ENCODE measurements at places on chromosomes 7 and 10.

- no peak for DNase-seq
Observed at GRCh38 chr7:98354511-98355249, 46.2 kb downstream of the BAIAP2L1 start.

GRCh38 chr10:7432884-7433726 lies 22.3 kb upstream of the SFMBT2 start:
- DNase-seq = no peak

- peak; percentile 17 for DNase-seq
Observed at GRCh38 chr7:42617806-42618457, 293.9 kb downstream of the C7orf25 start.

DNA sequence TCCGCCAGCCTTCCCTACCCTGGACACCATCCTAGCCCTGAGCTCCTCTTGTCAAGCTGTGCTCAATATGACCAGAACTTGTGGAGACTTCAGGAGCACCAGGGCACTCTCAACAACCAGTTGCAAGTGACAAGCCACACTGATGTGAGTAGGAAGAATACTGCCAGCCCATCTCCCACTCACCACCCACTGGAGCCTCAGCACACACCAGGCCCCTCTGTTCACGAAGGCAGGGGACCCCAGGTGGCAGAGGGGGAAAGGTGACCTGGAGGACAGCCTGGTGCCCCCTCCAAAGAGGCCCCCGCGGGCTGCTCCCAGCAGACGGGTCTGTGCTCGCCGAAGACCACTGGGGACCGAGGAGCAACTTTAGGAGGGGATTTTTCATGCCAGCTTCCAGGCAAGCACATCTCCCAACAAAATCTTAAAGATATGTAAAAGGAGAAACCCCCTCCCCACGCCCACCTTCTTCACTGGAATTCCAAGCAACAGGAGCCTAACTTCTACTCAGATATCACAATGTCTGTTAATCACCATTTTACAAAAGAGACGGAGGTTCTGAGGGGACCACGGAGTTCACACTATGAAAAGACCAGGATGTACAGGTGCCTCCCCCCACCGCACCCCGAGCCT lies 1.0 kb downstream of the MMD2 start:
- DNase-seq = no peak

DNA sequence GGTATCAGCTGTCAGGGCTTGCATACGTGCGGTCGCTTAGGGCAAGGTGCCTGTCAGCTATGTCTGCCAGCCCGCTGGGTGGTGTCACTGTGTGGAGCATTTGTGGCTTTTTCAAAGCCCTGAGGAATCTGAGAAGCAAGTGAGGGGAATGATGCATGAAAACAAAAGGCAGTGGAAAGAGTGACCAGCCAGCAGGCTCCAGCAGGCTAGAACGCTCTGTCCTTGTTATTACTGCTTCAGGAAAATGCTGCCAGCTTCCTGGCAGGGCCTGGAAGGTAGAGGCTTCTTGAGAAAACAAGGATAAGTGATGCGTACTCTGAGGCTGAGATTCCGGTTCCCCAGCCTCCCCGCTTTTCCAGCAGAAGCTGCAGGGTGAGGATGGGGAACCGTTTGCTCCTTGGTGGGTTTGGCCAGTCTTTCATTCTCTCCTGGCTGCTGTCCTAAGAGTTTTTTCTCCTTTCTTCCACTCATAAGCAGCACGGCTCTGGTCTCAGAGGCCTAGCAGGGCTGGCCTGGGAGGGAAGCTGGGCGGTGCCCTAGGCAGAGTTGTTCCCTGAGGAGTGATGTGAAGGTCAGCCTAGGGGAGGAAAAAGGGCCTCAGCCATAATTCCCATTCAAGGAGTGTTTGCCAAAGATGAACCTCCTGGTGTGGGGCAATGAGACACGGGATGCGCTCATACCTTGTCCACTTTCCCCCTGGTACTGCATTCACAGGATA lies 42.8 kb upstream of the MKLN1 start:
- DNase-seq = no peak

- DNase-seq = no peak
Observed at GRCh38 chr10:31018962-31019361, 12.7 kb downstream of the ZNF438 start.

DNA sequence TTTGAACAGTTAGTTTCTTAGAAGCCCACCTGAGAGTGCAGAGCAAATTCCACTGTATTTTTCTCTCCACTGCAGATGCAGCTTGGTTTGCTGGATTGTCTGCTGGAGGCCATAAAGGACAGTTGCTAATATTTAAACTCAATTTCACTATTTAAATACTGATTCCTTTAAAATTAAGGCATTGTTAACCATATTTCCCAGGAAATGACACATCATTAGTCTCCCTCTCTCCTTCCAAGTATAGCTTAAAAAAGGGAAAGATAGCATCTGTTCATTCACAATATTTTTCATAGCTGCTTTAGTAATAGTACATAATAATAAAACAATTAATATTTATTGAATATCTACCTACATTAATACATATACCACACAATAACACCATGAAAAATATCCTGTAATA lies 252.9 kb downstream of the HGF start:
- DNase-seq = no peak

- DNase-seq = no peak
Observed at GRCh38 chr10:1214071-1214675, 158.0 kb downstream of the WDR37 start.

DNA sequence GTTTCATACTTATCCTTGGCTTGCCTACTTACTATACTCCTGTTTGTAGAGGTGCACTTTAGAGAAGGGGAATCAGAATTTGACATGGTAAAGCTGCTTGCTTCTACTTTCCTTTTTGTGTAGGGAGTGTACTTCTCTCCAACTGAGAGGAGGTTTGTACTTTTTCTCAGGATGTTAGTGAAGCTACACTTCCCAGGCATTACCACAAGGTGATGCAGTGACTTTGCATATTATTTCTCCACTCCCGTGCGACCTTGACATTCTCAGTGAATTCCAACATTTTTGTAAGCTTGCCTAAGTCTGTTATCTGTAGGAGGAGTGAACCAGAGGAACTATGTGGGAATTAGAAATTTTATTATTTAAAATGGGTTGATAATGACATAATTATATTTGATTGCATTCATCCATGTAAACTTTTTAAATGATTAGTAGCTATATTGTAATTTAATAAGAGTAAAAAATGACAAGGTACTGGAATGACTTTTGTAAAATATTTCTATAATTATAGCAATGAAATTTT lies 5.2 kb downstream of the TAX1BP1 start:
- peak; percentile 28 for DNase-seq

DNA sequence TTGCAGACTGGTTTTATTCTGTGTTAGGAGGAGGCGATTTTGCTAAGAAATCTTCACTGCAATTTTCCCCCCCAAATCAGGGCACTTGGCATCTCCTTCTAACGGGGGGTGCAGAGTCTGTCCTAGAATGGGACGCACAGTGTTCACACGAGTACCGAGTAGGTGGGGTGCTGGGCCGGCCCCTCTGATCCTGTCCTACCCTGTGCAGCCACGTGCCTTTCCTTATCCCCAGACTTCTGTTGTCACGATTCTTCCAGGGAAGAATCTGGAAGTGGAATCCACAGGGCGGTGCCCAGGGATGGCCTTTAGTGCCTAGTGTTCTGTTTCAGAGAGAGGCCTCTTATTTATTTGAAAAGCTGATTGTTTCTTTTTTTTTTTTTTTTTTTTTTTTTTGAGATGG lies 16.4 kb downstream of the CUX1 start:
- no peak for DNase-seq

GRCh38 chr10:30415593-30415992 lies 18.4 kb upstream of the MAP3K8 start:
- no peak for DNase-seq

GRCh38 chr7:7438851-7439250 lies 96.8 kb downstream of the COL28A1 start:
- no peak for DNase-seq

DNA sequence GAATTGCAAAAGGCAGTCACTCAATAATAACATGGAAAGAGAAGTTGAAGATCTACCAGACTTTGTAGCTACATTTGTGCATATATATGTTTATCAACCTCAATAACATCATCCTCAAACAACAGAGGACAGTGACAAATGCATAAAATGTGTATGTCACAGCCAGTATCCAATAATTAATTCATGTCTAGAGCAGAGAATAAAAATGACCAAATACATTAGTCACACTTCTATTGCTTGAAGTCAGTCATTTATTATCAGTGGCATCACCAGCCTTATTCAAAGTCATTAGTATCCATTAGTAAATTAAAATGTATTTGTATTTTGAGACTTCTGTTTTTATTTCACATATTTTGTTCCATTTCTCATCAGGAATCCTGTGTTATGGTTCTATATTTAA lies 852.8 kb downstream of the XPNPEP1 start:
- DNase-seq = no peak

DNA sequence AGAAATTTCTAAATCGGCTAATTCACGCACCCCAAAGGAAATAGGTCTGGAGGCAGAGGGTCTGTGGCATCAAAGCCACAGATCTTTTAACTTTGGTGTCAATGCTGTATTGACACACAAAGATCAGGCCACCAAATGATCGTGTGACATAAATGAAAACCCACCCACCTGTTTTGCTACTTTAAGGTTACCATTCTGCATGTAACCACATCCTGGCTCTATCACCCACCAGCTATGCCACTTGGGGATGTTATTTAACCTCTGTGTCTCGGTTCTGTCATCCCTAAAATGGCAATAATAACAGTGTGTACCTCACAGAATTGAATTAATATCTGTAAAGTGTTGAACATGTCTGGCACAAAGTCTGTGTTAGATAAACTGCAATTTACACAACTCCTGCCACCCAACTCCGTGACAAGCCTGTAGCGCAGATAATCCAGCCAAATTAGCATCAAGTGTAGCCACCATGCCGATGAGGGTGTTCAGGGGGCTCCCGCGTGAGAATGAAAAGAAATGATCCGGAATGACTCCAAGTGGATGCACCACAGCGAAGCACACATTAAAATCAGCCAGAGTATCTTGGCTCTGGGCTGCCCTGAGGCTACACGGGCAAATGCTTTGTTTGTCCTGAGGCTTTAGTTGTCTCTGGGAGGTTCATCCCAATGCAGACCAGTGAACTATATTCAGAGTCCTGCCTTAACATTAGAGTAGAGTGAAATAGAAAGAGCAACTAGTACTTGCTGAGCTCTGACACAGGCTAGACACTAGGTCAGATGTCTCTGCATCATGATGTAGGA lies 158.4 kb upstream of the NEBL start:
- DNase-seq = no peak

DNA sequence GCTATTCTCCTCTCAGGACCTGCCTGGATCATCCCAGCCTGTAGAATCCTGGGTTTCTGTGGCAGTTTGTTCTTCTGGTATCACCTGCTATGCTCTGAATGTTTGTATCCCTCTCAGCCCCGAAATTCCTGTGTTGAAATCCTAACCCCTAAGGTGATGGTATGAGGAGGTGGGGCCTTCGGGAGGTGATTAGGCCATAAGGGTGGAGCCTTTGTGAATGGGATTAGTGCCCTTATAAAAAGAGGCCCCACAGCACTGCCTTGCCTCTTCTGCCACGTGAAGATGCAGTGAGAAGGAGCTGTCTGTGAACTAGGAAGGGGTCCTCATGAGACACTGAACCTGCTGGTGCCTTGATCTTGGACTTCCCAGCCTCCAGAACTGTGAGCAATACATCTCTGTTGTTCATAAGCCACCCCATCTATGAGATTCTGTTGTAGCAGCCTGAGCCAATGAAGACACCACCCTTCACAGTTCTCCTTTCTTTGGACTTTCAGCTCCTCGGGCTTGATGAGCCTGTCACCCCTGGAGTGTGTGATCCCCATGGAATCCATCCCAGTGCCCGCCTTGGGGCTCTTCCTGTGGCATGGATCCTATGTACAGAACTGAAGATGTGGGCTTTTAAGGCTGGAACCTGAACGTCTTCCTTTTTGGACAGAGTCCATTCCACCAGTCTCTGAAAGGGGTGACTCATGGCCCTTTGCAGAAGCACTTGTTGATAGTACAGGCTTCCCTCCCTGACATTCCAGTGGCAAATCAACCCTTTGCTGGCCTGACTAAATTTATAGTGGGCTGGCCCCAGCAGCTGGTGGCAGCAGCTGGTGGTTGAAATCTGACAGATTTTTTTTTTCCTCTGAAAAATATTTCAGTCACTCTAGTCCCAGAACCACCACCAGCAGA lies 138.0 kb downstream of the TACC2 start:
- DNase-seq = peak; percentile 21

- DNase-seq = no peak
Observed at GRCh38 chr10:75347186-75347585, 54.4 kb downstream of the ZNF503 start.

DNA sequence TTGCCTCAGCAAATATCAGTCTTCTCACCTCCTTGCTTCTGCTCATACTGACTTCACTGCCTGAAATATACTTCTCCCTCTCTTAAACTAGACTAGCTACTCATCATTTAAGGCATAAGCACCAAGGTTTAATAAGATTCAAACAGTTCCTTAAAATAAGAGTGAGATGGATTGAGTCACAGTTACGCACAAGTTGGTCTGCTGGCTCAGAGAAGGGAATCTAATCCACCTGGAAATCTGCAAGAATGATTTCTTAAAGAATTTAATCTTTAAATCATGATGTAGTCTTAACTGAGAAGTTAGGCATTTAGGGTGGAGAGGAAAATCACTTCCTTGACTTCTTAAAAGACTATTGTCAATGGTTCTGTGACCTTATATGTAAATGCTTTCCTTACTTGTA lies 56.2 kb upstream of the TMEM140 start:
- DNase-seq = no peak

DNA sequence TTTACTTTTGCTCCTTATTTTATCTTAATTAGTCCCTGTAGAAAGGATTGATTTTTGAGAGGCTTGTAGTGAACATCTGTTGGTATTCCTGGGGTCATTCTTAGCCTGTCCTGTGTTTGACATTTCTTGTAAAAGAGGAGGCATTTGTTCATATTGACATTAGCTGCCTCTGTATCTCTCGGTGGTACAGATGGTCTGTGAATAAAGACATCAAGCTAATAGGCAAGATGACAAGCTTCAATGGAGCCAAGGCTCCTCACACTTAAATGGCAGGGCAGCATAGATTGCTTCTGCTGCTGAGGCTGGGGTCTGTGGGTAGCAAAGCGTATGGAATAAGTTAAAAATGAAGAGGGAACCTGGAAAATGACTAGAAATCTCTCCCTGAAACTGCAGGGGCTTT lies 687.6 kb downstream of the LRMDA start:
- DNase-seq = no peak

- DNase-seq = no peak
Observed at GRCh38 chr10:84811113-84811512, 482.7 kb downstream of the CCSER2 start.

- no peak for DNase-seq
Observed at GRCh38 chr7:150633926-150634325, 1.7 kb upstream of the GIMAP6 start.

DNA sequence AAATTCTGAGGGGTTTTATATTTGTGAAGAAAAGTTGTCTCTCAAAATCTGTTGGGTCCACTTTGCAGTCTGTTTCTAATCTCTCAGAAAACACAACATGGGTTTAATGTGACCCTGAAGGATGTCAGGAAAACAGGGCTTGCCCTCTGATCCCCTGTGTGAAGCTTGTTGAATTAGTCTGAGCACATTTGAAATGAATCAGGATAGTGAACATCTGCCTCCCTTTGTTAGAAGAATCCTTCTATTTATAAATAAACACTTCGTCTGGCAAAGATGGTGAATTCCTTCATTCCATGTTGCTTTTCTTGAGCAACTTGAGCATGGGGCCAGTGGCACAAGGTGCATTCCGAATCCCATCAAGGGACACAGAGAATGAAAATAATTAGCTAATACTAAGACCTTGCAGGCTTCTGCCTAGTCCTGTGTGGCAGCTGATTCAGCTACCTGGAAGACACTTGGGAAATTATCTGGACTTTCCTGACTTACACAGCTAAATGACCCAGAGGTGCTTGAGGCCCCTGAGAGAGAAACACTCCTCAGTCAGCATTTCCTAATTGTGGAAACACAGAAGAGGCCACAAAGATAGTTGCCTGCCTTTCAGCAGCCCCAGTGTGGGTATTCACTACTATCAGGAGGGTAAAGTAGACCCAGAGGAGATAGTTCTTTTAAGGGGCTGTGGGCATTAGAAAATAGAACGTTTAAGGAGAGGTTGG lies 305.5 kb downstream of the C7orf25 start:
- DNase-seq = peak; percentile 21

All from muscle of arm (tissue), 14 donors.